ENCODE measurements at places on chromosomes 6 and 20.

DNA sequence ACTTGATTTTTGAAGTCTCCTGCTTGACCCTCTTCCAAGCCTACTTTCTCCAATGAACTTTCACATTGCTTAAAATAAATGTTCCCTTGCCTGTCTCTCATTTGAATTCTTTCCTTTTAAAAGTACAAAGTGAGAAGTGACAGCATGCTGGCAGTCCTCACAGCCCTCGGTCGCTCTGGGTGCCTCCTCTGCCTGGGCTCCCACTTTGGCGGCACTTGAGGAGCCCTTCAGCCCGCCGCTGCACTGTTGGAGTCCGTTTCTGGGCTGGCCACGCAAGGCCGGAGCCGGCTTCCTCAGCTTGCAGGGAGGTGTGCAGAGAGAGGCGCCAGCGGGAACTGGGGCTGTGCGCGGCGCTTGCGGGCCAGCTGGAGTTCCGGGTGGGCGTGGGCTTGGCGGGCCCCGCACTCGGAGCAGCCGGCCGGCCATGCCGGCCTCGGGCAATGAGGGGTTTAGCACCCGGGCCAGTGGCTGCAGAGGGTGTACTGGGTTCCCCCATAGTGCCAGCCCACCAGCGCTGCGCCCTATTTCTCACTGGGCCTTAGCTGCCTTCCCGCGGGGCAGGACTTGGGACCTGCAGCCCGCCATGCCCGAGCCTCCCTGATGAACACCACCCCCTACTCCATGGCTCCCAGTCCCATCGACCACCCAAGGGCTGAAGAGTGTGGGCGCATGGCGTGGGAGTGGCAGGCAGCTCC, 31.9 kb downstream of the SERPINB6 start:
- no peak for DNase-seq

- no peak for DNase-seq
These were observed 80.0 kb downstream of the SAMD5 start for GRCh38 chr6:147588469-147588868.

GRCh38 chr6:26472549-26473290, 15.0 kb downstream of the BTN2A1 start:
- no peak for DNase-seq

- no peak for DNase-seq
These were observed 12.4 kb upstream of the PDE7B start for GRCh38 chr6:135839121-135839520.

DNA sequence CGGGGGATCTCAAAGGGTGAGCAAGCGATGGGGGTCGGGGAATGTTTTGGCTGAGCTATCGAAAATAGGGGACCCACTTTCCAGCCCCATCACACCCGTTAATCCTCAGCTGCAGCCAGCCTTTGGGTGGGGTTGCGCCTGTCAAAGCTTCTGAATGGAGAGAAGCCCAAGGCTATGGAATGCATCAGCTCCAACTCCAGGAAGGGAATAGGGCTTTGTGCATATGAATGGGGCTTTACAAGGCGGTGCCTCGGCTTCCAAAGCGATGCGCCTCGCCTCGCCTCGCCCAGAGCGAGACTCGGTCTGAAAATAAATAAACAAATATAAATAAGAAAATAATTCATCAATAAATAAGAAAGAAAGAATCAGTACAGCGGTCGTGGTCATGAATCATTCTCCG, 751.4 kb upstream of the DEFB115 start:
- DNase-seq, result no peak

- DNase-seq, result no peak
These were observed 846.3 kb downstream of the HACE1 start for GRCh38 chr6:104013312-104013971.

GRCh38 chr6:53707108-53707897, 41.7 kb upstream of the KLHL31 start:
- no peak for DNase-seq

- DNase-seq, result no peak
These were observed 12.2 kb upstream of the ZBTB46 start for GRCh38 chr20:63843222-63843621.

DNA sequence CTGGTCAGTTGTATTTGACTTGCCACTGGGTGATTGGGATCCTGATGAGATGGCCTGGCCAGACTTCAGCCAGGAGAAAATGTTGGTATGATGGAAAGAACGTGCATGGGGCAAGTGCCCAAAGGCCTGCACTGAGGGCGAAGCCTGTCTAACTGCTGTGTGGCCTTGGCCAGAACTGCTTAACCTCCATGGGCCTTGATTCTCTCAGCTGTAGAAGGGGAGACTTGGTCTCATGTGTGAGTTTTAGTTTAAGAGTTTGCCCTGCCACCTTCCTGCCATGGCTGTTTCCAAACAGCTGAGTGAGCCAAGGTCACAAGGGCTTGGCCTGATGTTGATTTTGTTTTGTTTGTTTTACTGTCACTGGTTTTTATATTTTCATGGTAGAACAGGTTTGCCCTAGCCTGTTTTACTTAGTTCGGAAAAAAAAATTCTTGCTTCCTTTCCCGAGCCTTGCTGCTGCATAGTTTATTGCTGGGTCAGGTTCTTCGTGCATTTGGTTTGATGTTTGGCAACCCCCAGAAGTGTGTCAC, 35.3 kb downstream of the DSTN start:
- no peak for DNase-seq

- no peak for DNase-seq
These were observed 6.6 kb downstream of the PRSS35 start for GRCh38 chr6:83518816-83519480.

- DNase-seq, result no peak
These were observed 210.5 kb upstream of the RSPO3 start for GRCh38 chr6:126907996-126908395.

DNA sequence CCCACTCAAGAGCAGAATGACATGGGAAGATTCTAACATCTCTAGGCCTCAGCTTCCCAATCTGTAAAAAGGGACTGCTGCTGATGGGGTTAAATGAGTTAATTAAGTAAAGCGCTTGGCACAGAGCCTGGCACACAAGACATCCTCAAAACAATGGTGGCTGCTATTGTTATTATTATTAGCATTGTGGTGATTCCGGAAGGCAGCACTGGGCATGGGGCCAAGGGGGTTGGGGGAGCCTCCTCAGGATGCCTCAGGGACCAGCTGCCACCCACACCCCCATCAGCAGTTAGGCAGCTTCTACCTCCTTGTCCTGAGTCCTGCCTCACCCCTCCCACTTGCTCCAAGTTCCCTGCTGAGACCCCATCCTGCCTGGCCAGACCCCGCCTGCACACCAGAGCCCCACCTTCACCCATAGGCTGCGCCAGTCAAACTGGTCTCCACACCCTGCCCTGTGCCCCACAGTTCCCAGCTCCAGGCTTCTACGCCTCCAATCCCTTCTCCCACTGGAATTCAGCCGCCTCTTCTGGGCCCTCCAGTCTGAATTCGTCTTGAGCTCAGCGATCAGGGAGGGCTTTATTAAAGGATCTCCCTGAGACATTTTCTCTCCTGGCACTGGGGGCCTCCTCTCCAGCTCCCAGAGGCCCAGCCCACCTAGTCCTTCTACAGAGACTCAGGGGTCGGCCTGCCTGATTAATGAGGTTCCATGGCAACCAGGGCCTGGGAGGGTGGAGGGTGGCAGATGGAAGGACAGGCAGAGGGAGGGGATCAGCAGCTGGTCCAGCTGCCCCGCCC, 1.5 kb downstream of the E2F1 start:
- DNase-seq, result peak; percentile 91

GRCh38 chr20:10671919-10672623, 1.7 kb downstream of the JAG1 start:
- DNase-seq, result no peak

DNA sequence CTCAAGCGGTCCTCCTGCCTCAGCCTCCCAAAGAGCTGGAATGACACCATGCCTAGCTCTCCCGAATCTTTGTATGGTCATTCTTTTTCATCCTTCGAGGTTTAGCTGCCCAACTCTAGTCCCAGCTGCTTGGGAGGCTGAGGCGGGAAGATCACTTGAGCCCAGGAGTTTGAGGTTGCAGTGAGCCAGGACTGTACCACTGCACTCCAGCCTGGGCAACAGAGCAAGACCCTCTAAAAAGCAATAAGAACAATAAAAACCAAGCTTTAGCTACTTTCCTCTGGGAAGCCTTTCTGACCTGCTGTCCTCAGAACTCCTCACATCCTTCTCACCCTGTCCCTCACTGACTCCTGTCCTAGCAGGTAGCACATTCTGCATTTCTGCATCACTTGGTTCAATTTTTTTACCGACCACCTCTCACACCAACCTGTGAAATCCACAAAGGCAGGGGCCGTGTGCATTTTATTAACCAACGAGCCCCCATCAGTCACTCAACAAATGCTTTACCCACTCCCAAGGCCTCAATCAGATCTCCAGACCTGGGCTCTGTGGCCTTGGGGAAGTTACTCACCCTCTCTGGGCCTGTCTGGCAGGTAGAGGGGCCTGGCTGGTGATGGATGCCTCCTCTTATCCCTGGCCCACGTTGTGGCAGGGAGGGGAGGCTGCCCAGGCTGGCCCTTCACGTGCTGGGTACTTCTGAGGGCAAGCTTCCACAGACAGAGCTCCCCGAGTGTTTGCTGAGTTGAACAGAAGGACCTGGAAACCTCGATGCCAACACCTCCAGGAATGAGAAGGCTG, 14.7 kb upstream of the SRC start:
- DNase-seq, result no peak

DNA sequence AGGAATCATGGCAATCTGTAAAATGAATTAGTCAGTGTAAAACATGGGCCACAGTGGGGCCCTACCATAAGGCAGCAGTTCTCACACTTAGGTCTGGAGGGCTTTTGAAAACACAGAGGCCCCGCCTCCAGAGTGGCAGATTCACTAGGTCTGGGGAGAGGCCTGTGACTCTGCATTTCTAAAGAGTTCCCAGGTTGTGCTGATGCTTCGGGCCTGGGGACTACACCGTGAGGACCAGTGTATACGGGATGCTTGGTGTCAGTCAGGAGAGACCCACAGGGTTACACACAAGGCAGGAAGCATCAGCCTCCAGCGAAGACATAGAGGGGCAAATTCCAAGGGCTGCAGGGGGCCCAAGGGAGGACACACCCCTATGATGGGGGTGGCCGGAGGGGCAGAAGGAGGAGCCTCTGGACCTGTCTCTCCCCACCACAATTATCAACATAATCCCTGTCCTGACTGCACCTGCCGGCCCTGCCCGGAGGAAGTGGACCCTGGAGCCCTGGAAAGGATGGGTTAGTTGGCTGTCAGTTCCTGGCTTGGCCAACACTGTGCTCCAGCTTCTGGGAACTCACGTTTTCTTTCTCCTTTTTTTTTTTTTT, 46.7 kb downstream of the FGD2 start:
- no peak for DNase-seq

- no peak for DNase-seq
These were observed 8.2 kb downstream of the RTN4IP1 start for GRCh38 chr6:106620931-106621672.

GRCh38 chr6:124053315-124053714, 249.7 kb downstream of the NKAIN2 start:
- DNase-seq, result no peak

DNA sequence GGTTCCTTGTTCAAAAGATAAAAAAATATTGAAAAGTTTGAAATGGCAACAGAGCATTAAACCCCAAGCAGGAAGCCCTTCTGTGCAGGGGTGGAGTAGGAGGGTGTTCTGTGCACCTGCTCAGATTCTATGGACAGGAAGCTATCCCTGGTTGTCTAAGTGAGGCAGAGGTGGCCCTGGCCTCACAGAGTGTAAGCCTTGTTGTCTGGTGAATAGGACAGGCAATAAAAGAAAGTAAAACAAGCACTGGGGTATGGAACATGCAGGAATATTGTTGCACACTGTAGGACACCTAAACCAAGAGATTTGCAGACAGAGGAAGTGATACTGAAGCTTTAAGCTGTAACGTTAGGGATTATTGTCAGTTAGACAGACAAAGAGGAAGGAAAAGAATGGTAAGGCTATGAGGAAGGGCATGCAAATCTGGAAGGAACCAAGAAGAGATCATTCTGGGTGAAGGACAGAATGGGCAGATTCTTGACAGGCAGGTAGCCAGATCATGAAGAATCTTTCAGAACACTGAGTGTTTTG, 66.8 kb downstream of the TBC1D7 start:
- no peak for DNase-seq

GRCh38 chr6:162814426-162814973, 86.7 kb downstream of the PACRG start:
- DNase-seq, result no peak

DNA sequence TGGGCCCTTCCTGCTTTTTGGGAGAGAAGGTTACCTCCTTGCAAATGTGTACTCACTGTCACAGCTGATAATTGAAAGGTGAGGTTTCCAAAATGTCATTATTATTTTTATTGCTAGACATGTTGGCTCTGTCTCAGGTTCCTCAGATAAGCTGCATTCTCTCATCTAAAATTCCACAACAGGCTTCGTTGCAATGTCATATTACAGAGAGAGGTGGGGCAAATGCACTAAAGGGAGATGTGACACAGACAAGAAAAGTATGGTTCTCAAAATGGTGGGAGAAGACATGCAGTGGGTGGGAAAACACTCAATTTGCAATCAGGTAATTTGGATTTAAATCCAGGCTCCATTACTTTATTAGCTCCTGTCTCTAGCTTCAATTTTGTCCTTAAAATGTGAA, 256.4 kb upstream of the POU3F2 start:
- no peak for DNase-seq

- no peak for DNase-seq
These were observed 18.1 kb downstream of the SLX4IP start for GRCh38 chr20:10453241-10453640.

DNA sequence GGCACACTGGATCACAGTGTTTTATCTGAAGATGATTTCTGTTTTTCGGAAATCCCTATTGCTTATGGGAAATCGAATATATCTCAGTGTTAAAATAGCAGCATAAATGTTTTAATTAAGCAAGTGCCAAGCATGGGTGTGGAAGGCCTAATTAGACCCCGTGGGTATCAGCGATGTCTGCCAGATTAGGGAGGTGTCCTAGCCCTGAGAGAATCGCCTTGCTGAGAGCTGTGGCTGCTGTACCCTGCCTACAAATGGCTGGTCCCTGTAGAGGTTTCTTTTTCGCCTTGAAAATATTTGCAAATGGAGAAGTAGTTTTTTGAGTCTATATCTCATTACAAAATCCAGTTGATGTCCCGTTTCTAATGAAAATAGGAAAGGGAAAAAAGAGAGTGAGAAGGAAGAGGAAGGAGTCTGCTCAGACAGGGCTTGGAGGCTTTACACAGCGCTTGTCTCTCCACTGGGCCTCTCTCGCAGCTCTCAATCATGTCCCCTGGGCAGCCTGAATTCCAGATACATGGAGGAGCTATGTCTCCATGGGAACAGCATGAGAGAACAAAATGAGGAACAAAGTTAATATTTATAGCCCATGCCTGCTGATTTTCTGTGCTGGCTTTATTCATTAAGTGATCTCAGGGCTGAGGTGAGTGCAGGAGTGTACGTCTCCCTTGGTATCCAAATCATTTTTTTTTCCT, 35.2 kb upstream of the BCLAF1 start:
- no peak for DNase-seq

DNA sequence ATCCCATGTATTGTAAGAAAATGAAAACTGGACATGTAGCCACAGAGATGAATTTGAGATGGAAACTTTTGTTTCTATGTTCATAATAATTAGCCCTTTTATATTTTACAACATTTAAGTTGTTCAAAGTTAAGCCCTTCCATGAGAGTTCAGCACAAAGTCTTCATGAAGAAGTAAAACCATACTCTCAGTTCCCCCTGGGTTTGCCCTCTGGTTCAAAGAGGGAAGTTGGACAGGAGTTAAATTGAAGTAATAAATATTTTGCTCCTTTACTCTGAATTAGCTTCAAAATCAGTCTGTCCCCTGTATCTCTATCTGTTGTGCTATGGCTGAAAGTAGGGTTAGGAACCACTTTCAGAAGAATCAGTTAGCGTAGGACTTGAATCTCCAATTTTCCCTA, 31.1 kb downstream of the PHACTR2 start:
- DNase-seq, result no peak

All from NCI-H2171 (cell line).